ENCODE measurements at places on chromosomes 7 and 10.

GRCh38 chr10:127196282-127197153, at the start of gene INSYN2A:
Gene INSYN2A, minus strand, starts transcription at chr10:127196591. Its CDS starts 20,196 bp downstream, at chr10:127176395.
- no peak for DNase-seq

GRCh38 chr10:29634105-29634504, 666 bp downstream of the SVIL start:
- no peak for DNase-seq

GRCh38 chr7:47945261-47946015, 2.8 kb downstream of the PKD1L1 start:
- no peak for DNase-seq

DNA sequence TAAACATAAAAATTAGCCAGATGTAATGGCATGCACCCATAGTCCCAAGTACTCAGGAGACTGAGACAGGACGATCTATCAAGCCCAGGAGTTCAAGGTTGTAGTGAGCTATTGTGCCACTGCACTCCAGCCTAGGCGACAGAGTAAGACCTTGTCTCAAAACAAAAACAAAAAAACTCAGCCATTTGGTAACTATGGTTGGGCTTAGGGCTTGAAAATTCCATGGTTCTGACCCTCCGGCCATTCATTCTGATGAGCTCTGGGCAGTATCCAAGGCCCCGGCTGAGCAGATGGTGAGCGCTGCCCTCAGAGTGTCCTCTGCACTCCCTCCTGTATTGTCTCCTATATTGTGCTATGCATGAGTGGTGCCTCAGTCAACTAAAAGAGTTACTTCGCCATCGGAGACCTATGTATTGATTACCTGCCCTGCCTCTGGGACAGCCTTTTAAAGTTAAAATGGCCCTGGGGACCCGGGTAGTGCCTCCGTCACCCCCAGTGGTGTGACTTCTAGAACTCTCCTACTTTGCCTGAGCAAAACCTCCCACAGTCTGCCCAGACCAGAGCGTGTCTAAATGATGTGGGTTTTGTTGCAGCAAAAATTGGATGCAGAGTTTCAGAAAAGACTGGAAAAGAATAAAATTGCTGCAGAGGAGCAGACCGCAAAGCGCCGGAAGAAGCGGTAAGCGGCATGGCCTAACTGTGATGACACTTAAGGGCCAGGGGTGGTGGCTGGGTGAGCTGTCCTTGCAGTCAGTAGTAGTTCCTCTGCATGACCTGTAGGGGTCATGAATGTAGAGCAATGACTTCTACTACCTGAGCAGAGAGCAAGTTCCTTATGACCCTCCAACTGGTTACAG, 8.1 kb downstream of the PRKRIP1 start:
- no peak for DNase-seq

GRCh38 chr7:150982351-150982750, 4.2 kb upstream of the KCNH2 start:
- no peak for DNase-seq

- no peak for DNase-seq
Observed at GRCh38 chr10:120746001-120746777, 105.0 kb upstream of the WDR11 start.

DNA sequence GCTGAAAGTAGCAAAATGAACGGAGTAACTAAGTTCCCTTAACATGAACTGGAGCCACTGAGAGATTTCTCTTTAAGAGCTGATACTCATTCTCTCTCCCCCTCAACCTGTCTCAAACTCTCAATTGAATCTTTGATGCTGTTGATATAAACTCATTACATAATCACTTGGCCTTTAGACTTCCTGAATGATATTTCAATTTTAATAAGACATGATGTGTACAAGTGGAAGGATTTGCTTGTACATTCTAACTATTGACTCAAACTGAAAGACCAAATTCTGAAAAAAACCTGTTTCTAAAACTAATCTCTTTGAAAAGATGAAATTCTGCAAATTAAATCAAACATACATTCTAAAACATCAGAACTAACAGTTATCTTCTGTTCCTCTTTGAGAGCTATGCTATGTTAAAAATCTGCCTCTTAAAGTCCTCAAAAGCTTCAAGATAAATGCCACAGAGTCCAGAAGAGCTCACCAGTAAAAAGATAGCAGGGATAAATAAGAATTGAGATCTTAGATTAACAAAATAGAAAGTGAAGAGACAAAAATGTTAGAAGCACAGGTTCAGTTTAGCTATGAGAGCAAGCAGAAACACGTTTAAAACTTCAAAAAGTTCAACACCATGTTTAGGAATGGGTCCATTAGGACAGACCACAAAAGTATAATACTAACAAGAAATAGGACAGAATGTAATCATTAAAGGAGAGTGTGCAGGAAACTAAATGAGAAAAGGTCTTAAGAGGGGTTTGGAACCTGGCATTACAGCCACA, 46.1 kb downstream of the TNPO3 start:
- DNase-seq = no peak

DNA sequence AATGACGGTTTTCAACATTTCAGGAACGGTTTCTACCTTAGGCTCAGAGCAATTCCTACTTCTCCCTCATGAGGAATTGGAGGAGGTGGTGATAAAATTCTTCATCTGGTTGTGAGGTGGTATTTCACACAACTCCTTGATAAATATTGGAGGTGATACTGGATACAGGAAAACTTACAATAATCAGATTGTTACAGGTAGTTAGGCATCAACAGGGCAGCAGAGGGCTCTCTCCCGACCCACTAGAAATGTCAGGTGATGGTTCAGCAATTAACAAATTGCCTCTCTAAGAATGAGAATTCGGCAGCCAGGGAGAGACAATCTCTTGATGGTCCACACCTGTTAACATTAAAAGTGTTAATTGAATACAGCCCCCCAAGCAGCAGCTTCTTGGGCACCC, 22.6 kb downstream of the ZNF786 start:
- no peak for DNase-seq

DNA sequence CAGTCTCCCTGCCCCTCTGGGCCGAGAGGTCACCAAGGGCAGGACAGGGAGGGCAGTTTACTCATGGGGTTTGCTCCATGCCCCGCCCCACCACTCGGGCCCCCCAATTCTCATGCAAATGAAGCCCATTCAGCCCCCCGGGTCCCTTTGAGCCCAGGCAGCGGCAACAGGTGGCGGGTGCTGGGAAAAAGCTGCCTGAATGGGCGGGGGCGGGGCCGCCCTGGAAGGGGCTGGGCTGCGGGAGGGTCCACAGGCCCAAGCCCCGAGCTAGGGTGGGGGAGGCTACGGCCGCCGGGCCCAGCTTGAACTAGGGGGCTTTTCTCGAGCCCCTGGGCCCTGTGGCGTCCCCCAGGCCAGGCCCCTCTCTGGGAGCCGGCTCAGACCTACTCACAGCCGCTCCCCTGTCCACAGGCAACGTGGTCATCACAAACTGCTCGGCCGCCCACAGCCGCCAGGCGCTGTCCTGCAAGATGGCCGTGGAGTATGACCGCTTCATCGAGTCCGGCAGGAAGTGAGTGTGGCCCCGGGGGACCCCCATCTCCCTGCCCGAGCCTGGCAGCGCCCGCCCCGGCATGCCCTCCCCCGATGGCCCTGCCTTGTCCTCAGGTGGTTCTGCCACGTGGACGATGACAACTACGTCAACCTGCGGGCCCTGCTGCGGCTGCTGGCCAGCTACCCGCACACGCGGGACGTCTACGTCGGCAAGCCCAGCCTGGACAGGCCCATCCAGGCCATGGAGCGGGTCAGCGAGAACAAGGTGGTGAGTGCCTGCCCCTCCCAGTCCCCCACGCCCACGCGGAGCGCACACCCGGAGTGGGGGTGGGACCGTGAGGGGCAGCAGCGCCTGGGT, 5.5 kb downstream of the LFNG start:
- DNase-seq = no peak

GRCh38 chr10:23418051-23418681, 20.7 kb upstream of the OTUD1 start:
- DNase-seq = no peak

DNA sequence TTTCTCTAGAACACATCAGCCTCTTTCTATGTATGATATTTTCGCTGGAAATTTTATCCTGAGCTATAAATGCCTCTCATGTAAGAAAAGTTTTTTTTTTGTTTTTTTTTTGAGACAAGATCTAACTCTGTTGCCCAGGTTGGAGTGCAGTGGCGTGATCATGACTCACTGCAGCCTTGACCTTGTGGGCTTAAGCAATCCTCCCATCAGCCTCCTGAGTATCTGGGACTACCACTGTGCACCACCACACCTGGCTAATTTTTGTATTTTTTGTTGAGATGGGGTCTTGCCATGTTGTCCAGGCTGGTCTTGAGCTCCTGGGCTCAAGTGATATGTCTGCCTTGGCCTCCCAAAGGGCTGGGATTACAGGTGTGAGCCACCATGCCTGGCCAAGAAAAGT, 80.4 kb downstream of the ADK start:
- DNase-seq = no peak

DNA sequence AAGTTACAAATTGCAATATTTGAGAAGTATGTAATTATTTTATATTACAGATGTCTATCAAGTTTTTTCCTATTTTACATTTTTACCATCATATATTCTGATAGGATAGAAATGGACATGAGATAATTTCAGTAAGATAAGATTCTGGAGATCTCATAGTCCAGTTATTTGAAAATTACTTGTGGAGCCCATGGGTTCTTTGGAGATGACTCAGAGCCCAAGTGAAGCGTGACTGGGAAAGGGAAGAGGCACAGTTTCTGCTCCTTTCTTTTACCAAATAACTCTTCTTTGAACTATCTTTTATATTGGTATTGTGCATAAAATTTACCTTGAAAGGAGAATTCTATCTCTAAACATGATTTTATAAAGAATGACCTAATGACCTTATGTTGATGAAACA, 2.4 kb downstream of the CD36 start:
- no peak for DNase-seq

- DNase-seq = no peak
Observed at GRCh38 chr10:67971311-67971710, 86.9 kb downstream of the SIRT1 start.

DNA sequence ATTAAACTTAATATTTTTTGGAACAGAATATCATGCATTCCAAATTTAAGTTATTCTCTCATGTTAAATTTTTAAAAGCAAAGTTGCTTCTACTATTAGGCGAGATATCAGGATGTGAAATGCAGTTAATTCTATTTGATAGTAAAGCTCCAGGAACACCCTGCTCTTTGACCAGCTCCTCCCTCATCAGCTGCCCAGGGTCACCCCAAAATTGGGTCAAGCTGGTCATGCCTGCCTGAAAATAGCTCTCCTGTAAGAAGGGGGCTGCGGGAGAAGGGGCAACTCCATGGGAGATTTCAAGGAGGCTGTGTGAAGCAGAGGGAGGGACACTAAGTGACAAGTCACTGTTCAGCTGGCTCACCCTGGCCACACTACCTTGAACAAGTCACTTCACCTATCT, 5.9 kb downstream of the PPP1R3C start:
- no peak for DNase-seq

- no peak for DNase-seq
Observed at GRCh38 chr7:113622796-113623195, 296.0 kb downstream of the PPP1R3A start.

GRCh38 chr10:13953371-13953770, 366.6 kb downstream of the PRPF18 start:
- no peak for DNase-seq

- no peak for DNase-seq
Observed at GRCh38 chr10:109961174-109962001, 38.1 kb upstream of the XPNPEP1 start.

- DNase-seq = no peak
Observed at GRCh38 chr7:77802557-77803405, 4.2 kb downstream of the PHTF2 start.

- no peak for DNase-seq
Observed at GRCh38 chr7:48207155-48207675, 36.0 kb downstream of the ABCA13 start.

- no peak for DNase-seq
Observed at GRCh38 chr7:53466371-53466770, 430.9 kb downstream of the POM121L12 start.

GRCh38 chr10:112532189-112532588, 85.2 kb downstream of the VTI1A start:
- no peak for DNase-seq

DNA sequence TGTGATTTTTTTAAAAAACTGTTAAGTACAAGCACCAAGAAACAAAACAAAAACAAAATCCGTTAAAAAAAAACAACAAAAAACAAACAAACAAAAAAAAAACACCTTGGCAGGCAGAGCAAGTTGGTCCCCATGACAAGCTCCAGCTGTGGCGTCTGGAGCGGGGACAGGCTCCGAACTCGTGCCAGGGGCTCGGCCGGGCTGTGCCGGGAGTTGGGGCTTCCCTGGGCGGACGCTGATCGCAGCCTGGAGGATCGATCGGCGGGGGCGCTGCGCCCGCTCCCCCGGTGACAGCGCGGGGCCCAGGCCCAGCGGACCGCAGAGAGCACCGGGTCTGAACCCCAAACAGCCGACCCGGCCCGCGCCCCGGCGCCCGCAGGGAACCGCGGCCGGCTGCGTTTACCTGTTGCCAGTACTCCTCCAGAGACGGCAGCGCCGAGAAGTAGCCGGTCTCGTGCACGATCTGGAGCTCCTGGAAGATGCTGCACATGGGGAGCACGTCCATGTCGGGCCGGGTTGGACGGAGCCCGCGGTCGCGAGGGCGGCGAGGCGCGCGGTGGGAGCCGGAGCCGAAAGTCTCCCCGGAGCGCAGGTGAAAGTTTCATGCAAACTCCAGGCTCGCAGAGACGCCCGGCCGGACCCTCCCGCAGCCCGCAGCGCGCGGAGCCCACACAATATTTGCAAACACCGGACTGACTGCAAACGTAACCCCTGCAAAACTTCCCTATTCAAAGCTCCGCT, at the start of gene KLF6:
KLF6 (minus strand) TSS at position 700 of the 741 bp plus-strand sequence; CDS start at position 505, 195 bp downstream.
- DNase-seq = no peak

- no peak for DNase-seq
Observed at GRCh38 chr7:101722247-101722646, 93.2 kb upstream of the MYL10 start.

DNA sequence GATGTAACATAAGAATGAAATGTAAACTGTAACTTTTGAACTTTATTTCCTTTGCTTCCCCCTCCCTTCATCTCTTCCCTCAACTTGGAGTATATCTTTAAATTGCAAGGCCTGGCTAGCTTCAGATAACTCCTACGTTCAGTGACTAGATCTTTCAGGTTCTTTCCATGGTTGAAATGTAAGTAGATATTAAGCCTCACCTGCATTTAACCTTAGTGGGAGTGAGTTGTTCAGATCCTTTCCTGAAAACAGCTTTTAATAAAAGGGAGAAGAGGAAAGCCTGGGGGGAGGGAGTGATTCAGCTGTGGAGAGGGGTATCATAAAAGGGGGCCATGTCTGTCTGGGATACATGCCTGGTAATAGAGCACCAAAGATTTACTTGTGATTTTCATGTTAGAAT, 19.0 kb upstream of the PRPS1L1 start:
- no peak for DNase-seq

- no peak for DNase-seq
Observed at GRCh38 chr7:95357623-95358022, 33.3 kb upstream of the PON1 start.

- DNase-seq = no peak
Observed at GRCh38 chr7:4010061-4010605, 672.0 kb upstream of the FOXK1 start.

- no peak for DNase-seq
Observed at GRCh38 chr7:74020390-74020789, 7.6 kb upstream of the ELN start.

All from fibroblast of skin of left quadriceps (primary cell).